Posterior vena cava (tissue), 2 donors: ENCODE measurements at places on chromosomes 1 and 21. TPM values are rescaled to one million over a fixed set of nuclear protein-coding genes. Genes with fewer than 3 reads are reported as not detected.
A peak's percentile ranks its signal among the peaks of the same experiment; 100 is the strongest.

DNA sequence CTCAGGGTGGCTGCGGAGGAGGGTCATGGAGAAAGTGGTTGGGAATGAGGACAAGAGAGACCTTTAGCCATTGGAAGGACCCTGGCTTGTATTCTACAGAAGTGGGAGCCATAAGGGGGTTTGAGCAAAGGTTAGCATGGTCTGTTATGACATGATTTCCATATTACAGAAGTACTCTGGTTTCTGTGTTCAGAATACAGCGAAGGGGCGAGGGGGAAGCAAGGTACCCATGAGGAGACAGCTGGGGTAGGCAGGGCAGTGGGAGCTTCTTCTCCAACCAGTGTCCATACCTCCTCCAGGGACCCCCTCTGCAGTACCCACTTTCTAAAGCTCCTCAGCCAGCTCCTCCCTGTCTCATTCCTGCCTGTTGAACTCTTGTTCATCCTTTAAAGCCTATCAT is 21.9 kb upstream of the KCNE1 start:
- DNase-seq, result no peak

GRCh38 chr1:50060279-50060678 is 36.5 kb upstream of the AGBL4 start:
- DNase-seq, result no peak

- no peak for DNase-seq
Observed at GRCh38 chr21:31117128-31117916, 79.0 kb upstream of the KRTAP19-8 start.

Gene HPDL
- total RNA-seq, result 0.83 TPM

DNA sequence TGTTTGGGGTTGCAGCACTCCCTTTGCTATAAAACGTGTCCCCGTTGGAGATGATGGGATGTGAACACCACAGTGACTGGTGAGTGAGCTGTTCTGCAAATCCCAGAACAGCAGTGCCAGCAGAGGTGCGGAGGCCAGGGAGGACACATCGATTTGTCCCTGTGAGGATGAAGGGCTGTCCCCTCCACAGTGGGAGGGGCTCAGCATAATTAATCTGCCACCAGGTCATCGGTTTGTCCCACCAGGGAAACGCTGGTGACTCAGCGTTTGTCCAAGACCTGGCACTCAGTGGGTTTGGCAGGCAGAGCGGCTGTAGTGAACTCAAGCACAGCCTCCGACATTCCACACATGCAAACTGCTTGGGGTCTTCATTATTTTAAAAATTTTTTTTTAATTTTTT is 22.8 kb upstream of the PDE9A start:
- DNase-seq, result peak; percentile 72

Gene LIPI
- total RNA-seq, result not detected

Gene IGSF21
- total RNA-seq, result 7.8 TPM

Gene TAS1R1
- total RNA-seq, result not detected

Gene COL9A2
- 0.67 TPM for total RNA-seq

Gene IRF6
- 2.7 TPM for total RNA-seq
